NCI-H1417 treated with DMSO at 0.1 percent for 48 hours (cell line): ENCODE measurements at places on chromosomes 11 and 22.

- DNase-seq, result no peak
Measured at GRCh38 chr11:28038775-28039174, 69.2 kb downstream of the KIF18A start.

- no peak for DNase-seq
Measured at GRCh38 chr22:21727159-21727558, 8.4 kb downstream of the YPEL1 start.

DNA sequence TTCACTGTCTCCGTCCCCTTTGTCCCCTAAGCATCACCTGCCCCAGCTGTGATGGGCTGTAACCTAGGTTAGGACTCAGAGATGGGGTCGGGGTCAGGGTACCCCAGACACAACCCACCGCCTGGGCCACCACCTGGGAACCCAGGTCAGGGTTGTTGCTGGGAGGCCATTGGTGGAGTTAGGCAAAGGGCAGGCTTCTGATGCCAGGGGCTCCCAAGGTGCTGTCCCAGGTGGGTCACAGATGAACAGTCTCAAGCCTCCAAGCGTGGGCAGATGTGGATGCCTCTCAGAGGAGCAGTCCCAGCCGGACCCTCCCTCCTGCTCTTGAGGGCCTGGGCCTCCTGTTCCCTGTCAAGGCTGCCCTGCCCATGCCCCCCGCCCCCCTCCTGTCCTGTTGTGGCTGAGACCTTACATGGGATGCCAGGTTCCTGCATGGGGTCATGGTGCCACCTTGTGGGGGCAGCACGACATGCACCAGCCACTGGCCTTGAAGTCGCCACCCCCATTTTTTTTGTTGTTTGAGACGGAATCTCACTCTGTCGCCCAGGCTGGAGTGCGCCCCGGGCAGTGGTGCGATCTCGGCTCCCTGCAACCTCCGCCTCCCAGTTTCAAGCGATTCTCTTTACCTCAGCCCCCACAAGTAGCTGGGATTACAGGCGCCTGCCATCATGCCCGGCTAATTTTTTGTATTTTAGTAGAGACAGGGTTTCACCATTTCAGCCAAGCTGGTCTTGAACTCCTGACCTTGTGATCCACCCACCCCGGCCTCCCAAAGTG lies 12.1 kb downstream of the GATD1 start:
- DNase-seq, result no peak

GRCh38 chr11:109209572-109209971 lies 212.4 kb upstream of the C11orf87 start:
- DNase-seq, result no peak

DNA sequence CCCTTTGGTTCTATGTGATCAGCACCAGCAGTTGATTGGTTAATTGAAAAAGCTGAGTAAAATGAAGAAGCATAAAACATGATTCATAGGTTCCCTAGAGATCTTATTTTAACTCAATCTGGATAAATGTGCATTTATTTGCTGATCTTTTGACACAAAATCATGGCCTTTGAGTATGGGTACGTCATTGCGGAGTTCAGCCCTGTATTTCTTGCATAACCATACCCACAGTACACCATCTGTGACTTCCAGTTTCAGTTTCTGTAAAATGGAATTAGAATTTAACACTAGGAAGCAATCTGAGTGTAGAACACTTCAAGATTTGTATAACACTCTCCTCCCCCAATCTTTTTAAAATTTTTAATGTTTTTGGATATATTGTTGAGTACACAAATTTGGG lies 358.2 kb downstream of the DDX10 start:
- no peak for DNase-seq

GRCh38 chr11:74474316-74474715 lies 7.0 kb upstream of the KCNE3 start:
- no peak for DNase-seq

DNA sequence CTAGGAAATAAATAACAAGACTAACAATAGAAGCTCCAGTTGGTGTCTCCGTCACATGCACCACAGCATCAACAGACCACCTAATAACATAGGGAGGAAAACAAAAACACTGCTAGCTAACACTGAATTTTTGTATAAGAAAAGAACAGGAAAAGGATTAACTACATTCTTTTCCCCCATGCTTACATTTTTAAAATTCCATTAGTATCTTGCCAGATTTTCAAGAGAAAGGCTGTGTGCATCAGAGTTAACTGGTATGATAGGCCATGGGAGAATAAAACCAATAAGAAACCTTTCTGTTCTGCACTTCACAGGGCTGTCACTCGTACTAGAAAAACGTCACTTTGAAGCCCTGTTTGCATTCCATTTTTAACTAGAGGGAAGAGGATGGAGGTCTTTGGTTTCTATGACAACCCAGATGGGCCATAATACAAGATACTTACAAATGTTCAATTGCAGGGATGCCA lies 79.0 kb downstream of the LARGE2 start:
- no peak for DNase-seq

DNA sequence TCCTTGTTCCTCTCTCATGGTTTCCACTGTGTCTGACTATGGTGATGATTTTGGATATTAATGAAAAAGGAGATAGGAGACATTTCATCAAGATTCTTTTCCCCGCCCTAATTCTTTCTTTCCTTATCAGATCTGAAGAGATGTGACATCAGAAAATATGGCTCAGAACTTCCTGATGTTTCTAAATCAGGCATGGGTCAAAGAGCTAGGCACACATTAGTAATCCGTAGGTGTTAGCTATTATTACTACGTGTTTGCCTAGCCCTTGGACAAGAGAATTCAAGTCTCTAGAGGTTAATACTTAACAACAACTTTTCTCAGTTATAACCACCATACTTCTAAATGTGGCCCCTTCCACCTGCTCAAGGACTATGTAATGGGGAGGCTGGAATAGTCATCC lies 5.8 kb downstream of the JOSD1 start:
- no peak for DNase-seq

DNA sequence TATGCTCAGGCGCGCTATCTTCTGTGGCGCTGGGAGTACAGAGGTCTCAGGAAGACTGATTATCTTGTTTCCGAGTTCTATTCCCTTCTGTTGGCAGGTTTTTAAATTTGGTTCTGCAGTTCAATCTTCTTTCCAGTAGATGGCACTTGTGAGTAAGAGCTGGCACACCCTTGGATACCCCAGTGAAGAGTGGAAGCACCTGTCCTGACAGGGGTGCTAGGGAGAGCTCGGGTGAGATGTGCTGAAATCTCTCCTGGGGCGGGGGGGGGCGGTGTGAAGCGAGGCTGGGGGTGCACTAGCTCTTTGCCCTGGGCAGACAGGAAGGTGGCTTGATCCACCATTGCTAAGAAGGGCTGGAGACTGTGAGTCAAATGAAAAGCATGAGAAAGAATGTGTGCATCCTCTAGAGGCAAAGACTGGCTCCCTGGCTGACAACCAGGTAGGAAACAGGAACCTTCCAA lies 679.9 kb upstream of the CCDC179 start:
- peak; percentile 32 for DNase-seq

- DNase-seq, result no peak
Measured at GRCh38 chr11:35040221-35040942, 98.6 kb upstream of the CD44 start.

GRCh38 chr11:77968337-77968736 lies 26.1 kb downstream of the INTS4 start:
- no peak for DNase-seq

DNA sequence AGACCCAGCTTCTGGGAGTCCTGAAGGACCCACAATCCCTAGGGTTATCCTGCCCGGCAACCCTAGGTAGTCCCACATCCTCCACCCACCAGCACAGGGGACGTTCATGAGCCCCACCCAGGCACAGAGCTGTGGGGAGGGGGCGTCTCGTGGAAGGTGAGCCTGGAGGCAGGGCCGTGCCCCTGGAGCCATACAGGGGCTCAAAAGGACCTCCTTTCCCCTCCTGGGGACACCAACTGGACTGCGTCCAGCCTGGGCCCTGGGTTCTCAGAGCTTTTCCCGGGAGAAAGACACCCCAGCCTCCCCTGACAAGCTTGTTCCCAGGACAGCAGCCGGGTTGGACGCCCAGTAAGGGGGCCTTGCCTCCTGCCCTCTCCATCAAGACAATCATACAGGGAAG lies 78.4 kb downstream of the BRD1 start:
- no peak for DNase-seq

DNA sequence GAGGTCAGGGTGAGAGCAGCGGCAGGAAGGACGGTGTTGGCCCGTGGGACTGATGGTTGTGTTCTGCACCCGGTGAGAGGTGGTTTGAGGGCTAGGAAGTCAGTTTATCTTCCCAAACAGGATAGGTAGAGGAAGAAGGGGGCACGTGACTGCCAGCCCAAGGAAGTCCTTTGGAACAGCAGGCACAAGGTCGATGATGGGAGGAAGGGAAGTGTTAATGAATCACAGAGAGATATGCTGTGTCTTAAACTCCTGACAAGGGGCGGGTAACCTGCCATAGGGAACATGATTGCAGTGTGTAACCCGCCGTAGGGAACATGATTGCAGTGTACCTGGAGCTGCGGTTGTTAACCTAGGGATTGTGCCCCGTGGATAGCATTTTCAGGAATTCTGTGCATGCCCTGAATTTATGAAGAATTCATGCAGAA lies 49.0 kb downstream of the PRR5L start:
- DNase-seq, result no peak

DNA sequence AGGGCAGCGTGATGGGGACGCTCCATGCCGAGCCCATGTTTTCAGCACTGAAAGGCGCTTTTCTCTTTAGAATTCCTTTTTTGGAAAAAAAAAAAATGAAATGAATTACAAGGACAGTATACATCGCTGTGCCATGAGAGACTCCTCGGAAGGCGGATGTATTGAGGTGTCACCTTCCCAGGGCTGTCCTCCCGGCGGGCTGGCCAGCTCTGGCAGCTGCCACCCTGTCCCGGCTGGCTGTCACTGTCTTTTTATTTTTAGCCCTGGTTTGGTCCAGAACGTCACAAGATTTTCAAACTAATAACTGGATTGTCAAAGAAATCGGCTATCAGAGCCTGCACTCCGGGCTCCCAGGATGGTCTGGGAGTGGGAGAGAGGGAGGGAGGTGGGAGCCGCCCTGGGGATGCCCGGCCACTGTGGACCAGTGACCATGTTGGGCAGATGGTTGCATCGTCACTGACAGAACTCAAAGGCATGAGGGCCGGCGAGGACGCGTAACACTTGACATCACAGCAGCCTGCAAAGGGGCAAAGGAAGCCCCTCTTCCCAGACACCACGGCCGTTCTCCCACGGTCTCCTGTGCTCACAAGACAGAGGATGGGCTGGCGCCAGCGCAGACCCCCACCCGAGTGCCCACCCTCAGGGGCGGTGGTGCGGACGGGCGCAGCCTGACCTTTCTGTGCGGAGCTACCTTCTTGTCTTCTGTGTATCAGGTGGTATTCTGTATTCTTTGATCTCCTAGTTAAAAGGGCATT lies 392.9 kb downstream of the TBC1D22A start:
- no peak for DNase-seq

- DNase-seq, result no peak
Measured at GRCh38 chr11:34063061-34063795, 11.7 kb downstream of the CAPRIN1 start.

GRCh38 chr11:133834682-133835592 lies 10.4 kb downstream of the SPATA19 start:
- DNase-seq, result peak; percentile 20

DNA sequence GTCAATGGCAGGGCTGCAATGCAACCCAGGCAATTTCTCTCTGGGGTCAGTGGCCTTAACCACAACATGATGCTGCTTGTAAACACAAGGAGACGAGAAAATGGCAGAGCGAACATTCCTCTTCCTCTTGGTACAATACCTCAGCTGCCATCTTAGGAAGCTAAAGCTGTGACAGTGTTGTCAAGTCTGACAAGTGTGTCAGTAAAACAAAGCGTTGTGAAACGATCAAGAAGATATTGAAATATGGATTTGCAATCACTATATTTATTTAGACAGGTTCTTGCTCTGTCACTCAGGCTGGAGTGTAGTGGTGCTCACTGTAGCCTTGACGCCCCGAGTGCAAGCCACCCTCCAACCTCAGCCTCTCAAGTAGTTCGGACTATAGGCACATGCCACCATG lies 14.5 kb upstream of the USP47 start:
- no peak for DNase-seq

DNA sequence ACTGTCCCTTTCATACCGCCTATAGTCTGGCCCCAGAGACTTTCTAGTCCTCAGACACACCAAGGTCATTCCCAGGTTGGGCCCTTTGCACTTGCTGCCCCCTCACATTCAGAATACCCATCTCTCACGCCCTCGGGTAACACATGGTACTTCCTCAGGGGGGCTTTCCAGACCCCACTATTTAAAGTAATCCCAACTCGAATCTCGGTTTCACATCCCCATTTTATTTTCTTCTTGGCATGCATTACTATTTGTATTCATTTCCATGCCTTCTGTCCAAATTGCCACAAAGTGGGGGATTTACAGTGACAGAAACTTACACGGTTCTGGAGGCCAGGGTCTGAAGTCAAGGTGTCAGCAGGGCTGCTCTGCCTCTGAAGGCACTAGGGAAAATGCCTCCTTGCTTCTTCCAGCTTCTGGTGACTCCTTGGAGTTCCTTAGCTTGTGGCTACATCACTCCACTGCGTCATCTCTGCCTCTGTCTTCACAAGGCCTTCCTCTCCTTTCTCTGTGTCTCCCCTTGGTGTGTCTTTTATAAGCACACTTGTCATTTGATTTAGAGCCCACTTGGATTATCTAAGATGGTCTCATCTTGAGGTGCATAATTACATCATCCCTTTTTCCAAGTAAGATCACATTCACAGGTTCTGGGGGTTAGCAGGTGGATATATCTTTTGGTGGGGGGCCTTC lies 15.1 kb downstream of the RCN1 start:
- no peak for DNase-seq

GRCh38 chr11:57604296-57605027 lies 7.0 kb downstream of the SERPING1 start:
- DNase-seq, result no peak

- DNase-seq, result peak; percentile 7
Measured at GRCh38 chr11:84558085-84558905, 1068.8 kb downstream of the DLG2 start.

- DNase-seq, result no peak
Measured at GRCh38 chr11:124717421-124717785, 22.3 kb upstream of the NRGN start.

GRCh38 chr22:41028841-41029240 lies 63.6 kb upstream of the EP300 start:
- no peak for DNase-seq

DNA sequence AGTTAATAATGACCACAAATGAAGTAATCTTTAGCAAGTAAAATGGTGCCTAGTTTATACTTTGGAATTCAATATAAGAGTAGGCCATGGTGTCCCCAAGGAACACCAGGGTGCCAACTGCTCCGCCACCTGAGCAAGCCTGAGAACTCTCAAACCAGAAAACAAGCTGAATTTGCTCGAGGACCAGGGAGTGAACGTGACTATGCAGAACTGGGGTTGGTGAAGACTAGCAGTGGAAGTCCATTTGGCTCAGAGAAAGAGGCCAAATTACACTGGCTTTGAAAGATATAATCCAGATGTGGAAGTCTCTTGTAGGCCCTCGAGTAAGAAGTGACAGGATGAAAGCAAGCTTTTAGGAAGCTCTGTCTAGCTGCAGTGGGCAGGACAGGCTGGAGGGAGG lies 8.7 kb upstream of the SMIM35 start:
- DNase-seq, result no peak
